BE2C (cell line): ENCODE measurements at places on chromosomes 12 and 14.

GRCh38 chr12:46224386-46224785 lies 44.5 kb downstream of the SLC38A1 start:
- no peak for DNase-seq

GRCh38 chr12:12221560-12221959 lies 45.3 kb downstream of the LRP6 start:
- no peak for DNase-seq

- no peak for DNase-seq
These were observed 8.4 kb downstream of the ACTN1 start for GRCh38 chr14:68970736-68971135.

DNA sequence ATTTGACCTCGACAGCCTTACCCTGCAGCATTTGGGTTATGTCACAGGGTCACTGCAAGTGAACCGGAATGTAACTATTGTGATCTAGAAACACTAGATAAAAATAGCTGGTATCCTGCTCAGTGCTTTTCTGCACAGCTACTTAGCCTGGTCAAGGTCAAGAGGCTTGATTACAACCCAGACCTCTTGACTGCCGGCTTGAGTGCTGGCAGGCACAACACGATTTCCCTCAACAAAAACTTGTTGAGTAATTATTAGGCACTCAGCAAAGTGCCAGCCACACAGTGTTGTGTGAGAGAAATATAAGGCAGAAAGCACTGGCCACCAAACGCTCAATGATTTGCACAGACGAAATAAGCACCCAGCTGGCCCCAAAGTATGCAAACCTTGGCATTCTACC lies 156.7 kb downstream of the NUAK1 start:
- DNase-seq, result no peak

DNA sequence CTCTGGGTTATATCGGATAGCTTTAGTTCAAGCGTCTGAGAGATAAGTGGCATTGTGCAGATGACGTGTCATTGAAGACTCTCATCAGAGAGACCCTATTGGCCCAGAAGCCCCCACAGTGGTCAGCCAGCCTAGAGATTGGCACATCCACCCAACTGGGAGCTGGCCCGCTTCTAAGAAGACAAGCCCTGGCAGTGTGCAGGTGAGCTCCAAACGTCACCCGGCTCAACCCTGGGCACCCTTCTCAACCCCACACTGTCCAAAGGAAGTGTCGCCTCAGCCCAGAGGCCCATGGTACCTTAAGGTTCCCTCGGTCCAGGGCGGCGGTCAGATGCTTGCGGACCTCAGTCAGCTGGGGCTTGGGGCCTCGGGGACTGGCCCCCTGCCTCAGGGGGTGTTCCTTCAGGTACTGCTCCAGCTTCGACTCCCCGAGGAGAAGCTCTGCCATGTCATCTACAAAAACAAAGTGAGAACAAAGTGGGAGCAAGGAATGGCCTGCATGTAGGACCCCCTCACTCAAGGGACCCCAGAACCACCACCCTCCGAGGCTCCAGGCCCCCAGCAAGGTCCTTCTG lies 30.3 kb downstream of the TTC7B start:
- DNase-seq, result no peak

DNA sequence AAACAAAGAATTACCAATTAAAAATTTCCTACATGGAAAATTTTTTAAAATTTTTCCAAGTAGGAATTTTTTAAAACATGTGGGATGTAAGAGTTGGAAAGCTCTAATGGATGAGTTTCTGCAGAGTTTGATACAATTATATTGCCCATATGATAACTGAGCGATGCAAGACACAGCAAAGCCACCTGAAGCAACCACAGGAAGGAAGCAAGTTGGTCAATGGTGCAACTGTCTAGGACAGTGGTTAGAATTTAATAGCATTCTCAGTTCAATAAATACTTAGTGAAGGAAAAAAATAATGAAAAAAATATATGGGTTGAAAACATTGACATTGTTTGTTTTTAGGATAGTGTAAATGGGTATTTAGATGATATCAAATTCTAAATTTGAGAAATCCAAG lies 178.6 kb upstream of the GARIN2 start:
- no peak for DNase-seq

DNA sequence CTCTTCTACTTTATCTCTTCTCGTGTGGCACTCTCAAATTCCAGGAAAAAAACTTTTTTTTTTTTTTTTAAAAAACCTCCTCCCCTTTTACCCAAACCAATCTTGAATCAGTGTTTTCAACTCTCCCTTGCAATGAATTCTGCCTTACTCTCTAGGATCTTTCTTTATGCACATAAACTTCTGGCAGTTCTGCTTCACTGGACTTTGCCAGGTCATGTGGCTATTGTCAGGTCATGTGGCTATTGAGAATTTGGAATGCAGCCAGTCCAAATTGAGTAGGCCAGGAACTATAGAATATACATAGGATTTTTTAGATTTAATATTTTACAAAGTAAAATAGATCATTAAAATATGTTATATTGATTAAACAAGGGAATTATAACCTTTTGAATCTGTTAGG lies 218.2 kb downstream of the TMTC3 start:
- no peak for DNase-seq

- DNase-seq, result no peak
These were observed 41.4 kb downstream of the BORCS5 start for GRCh38 chr12:12398026-12398859.

- DNase-seq, result no peak
These were observed 91.7 kb downstream of the GALC start for GRCh38 chr14:87901236-87901635.

GRCh38 chr12:4353785-4354208 lies 25.7 kb downstream of the FGF23 start:
- no peak for DNase-seq

DNA sequence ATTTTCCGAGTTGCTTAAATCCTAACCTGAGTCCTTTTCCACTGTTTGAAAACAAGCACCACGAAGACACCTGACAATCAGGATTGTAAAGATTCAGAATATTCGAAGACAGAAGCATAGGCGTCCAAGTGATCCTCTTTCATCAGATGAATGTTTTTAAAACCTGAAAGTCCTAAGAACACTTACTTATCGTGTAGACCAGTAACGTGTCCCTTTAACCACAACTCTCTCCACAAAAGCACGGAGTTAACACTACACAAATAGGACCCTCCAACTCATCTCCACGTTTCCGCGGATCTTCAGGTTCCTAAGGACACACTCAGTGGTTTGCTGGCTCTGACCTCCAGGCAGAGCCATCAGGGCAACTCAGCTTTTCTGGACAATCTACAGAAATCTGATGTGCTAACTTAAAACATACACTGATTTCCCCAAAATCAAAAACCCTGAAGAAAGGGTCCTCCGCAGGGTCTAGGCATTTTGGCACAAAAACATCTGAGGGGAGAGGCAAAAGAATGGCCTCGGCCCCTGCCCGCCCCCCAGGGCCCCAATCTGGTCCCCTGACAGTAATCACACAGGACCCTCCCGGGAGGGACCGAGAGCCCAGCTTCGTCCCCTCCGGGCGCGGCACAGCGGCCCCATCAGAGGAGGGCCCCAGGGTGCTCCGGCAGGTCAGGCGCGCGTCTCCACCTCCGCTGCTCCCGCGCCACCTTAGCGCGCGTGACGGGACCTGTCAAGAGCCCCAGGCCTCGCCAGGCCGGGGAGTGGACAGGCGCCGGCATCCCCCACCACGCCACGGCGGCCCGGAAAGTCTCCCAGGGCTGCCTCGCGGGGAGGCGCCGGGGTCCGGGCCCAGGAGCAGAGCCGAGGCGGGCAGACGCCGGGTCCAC lies 925 bp downstream of the DICER1 start:
- DNase-seq, result peak; percentile 41

GRCh38 chr12:77167801-77168200 lies 102.4 kb upstream of the E2F7 start:
- DNase-seq, result no peak

GRCh38 chr12:123064366-123064765 lies 83.9 kb downstream of the ARL6IP4 start:
- DNase-seq, result no peak

GRCh38 chr12:29519585-29520182 lies 22.2 kb upstream of the OVCH1 start:
- peak; percentile 36 for DNase-seq

DNA sequence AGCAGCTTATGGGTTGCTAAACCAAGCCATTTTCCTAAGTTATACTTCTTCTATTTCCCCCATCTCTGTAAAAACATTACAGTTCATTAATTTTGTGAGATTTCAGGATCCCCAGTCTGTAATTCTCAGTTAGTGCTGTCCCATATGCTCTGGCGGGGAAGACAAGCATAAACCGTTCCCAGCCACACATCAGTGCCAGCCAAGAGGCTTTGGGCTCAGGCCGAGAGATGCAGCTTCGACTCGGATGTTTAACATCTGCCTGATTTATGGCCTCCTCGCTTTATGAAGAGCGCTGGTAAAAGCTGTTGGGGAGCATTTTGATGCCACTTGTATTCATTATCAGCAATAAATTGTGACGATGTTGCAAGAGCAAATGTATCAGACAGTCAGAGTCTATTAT lies 349.1 kb upstream of the CCDC196 start:
- no peak for DNase-seq

GRCh38 chr12:113896194-113896593 lies 69.9 kb downstream of the RBM19 start:
- DNase-seq, result no peak

DNA sequence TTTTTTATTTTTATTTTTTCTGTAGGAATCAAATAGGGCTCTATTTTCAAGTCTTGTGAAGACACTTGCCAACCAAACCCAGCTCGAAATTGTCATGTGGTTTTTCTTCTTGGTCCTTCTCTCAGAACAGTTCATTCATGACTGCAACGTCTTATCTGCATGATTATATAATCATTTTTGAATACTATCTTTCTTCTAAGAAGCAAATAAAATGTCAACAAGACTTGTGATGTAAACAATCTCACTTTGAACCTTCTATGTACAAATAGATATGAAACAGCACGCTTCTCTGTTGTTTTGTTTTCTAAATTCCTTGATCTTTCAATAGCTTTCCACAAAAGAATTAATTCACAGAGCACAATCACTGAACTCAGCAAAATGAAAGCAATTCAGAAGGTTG lies 320.7 kb downstream of the SOX5 start:
- no peak for DNase-seq

GRCh38 chr12:84604551-84604950 lies 308.0 kb downstream of the SLC6A15 start:
- DNase-seq, result no peak

GRCh38 chr12:124389725-124390441 lies 95.0 kb downstream of the RFLNA start:
- no peak for DNase-seq

DNA sequence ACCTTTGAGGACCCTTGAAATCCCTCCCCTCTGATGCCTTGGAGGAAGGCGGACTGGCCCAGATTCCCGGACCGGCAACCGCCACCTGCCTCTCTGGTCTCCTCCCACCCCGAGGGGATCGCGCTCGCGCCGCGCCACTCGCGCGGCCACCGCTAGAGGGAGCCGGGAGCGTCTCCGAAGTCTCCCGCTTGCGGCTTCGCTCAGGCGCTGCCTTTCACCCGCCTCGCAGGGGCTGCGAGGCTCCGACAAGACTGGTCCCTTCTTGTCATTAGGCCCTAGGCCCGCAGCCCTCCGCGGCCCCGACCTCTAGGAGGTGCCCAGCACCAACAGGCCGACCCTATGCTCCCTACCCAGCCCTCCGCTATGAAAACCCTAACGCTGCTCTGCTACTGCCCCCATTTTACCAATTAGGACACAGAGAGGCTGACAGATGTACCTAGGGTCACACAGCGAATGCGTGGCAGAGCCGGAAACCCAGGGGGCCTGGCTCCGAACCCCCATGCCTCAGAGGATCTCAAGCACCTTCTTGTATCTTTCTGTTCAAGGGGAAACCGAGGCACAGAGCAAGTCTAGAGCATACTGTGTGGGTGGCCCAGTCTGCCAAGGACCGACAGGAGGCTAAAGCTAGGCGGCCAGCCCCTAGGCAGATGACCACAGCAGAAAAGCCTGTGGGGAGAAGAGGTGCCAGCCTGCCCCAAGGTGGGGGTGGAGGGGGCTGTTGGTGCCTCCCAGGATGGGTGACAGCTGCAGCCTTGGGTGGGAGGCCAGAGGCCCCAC lies 21.4 kb upstream of the VSX2 start:
- peak; percentile 85 for DNase-seq
